ENCODE measurements at places on chromosomes 11 and 22. TPM values are rescaled to one million over a fixed set of nuclear protein-coding genes. Genes with fewer than 3 reads are reported as not detected.

CLCF1 gene
- total RNA-seq, result 12.8 TPM

HTR3A gene
- not detected for total RNA-seq

HOATZ gene
- total RNA-seq, result not detected

CATSPER1 gene
- not detected for total RNA-seq

SPI1 gene
- total RNA-seq, result 2.6 TPM

GALNT18 gene
- 3.0 TPM for total RNA-seq

GRCh38 chr11:117299351-117300282 is 8.5 kb downstream of the BACE1-AS start:
- DNase-seq, result no peak
- H3K4me1 ChIP-seq, result peaks cover 20% of the 10 kb centered on the region
- H3K27me3 ChIP-seq, result no peaks in the 10 kb centered on the region
- H3K4me3 ChIP-seq, result peak overlapping the region; percentile 12
- H3K27ac ChIP-seq, result peak overlapping the region; percentile 18
- H3K36me3 ChIP-seq, result peaks cover 13% of the 10 kb centered on the region

- H3K4me1 ChIP-seq, result peaks cover 8% of the 10 kb centered on the region
- H3K27ac ChIP-seq, result no peak overlapping the region
- H3K4me3 ChIP-seq, result no peak overlapping the region
Measured at GRCh38 chr11:121431820-121432526, 20.1 kb upstream of the SORL1 start.

- no peaks in the 10 kb centered on the region for H3K4me1 ChIP-seq
- no peak for DNase-seq
- H3K36me3 ChIP-seq, result no peaks in the 10 kb centered on the region
- no peaks in the 10 kb centered on the region for H3K27me3 ChIP-seq
- H3K4me3 ChIP-seq, result no peak overlapping the region
Measured at GRCh38 chr11:103898577-103899336, 137.7 kb upstream of the DDI1 start.

GRCh38 chr11:117073539-117073938 is 24.7 kb downstream of the SIK3 start:
- no peak overlapping the region for H3K4me3 ChIP-seq
- no peaks in the 10 kb centered on the region for H3K27me3 ChIP-seq
- peaks cover 46% of the 10 kb centered on the region for H3K4me1 ChIP-seq
- H3K27ac ChIP-seq, result no peak overlapping the region
- no peaks in the 10 kb centered on the region for H3K36me3 ChIP-seq

DNA sequence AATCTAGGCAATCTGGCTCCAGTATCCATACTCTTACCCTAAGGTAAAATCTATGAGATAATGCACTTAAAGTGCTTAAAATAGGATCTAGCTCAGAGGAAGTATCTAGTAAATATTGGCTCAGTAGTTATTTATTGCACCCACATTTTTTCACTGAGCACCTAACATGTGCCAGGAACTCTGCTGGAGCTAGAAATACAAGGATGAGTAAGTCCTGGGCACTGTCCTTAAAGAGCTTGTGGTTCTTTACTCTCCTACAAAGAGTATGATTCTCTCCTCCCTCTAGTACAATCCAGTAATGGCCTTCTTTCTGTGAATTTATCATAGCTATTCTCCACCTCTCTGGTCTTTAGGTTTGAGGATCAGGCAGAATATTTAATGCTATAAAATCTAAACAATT is 59.2 kb downstream of the DEUP1 start:
- H3K4me3 ChIP-seq, result no peak overlapping the region
- no peaks in the 10 kb centered on the region for H3K4me1 ChIP-seq
- H3K27ac ChIP-seq, result no peak overlapping the region
- no peaks in the 10 kb centered on the region for H3K36me3 ChIP-seq
- H3K27me3 ChIP-seq, result no peaks in the 10 kb centered on the region

GRCh38 chr22:44353041-44353440 is 40.3 kb upstream of the SHISAL1 start:
- no peak overlapping the region for H3K27ac ChIP-seq
- DNase-seq, result no peak
- H3K27me3 ChIP-seq, result peaks cover 44% of the 10 kb centered on the region
- H3K4me1 ChIP-seq, result peaks cover 7% of the 10 kb centered on the region
